B cell (primary cell): ENCODE measurements at places on chromosomes 1 and 21. TPM values are rescaled to one million over a fixed set of nuclear protein-coding genes. Genes with fewer than 3 reads are reported as not detected.

DNA sequence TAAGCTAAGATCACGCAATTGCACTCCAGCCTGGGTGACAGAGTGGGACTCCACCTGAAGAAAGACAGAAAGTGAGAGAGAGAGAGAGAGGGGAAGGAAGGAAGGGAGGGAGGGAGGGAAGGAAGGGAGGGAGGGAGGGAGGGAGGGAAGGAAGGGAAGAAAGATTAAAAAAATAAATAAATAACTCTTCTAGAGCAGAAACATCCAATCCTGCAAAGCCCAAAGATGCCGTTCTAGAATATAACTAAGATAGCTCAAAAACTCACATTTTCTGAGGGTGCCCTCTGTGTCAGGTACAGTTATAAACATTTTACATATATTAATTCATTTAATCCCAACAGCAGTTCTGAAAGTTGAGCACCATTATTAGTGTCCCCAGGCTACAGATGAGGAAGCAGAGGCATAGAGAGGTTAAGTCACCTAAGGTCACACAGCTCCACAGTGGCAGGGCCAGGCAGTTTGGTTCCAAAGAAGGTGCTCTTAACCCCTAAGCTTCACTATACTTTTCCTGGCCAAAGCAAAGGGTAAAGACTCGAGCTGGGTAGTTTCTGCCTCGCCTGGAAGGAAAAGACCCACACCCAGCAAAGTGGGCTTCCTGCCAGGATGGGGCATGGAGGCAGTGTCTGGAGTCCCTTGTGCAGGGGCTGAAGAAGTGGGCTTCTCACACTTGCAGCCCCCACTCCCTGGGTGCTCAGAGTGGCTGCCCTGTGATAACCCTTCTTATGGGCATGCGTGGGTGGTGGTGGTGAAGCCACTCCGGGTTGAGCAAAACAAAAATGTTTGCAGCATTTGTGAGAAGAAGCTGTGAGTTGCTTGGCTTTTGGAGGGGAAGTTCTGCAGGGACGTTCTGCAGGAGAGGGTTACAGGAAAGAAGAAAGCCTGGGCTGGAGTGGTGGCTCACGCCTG is 7.9 kb upstream of the PIK3CD start:
- DNase-seq: no peak

- no peak for DNase-seq
These were observed 21.8 kb downstream of the GBP2 start for GRCh38 chr1:89104147-89104546.

DNA sequence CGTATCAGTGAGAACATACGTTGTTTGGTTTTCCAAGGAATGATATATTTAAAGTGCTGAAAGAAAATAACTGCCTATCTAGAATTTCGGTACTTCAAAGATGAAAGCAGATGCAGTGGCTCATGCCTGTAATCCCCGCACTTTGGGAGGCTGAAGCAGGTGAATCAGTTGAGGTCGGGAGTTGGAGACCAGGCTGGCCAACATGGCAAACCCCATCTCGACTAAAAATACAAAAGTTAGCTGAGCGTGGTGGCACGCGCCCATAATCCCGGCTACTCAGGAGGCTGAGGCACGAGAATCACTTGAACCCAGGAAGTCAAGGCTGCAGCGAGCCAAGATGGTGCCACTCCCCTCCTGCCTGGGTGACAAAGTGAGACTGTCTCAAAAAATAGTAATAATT is 16.4 kb downstream of the CD244 start:
- DNase-seq: no peak

- DNase-seq: peak; percentile 17
These were observed 14.9 kb upstream of the CENPS start for GRCh38 chr1:10415211-10415930.

GRCh38 chr1:26019641-26020315 is 1.8 kb upstream of the EXTL1 start:
- DNase-seq: no peak

- DNase-seq: no peak
These were observed 71.7 kb upstream of the SIM2 start for GRCh38 chr21:36627242-36627641.

- no peak for DNase-seq
These were observed 1.5 kb downstream of the SIM2 start for GRCh38 chr21:36700295-36700970.

GRCh38 chr1:68049941-68050878 is at the start of gene DIRAS3:
TSS of gene DIRAS3 (minus strand) at chr1:68050627. CDS start at chr1:68047297, 3,330 bp downstream.
- DNase-seq: no peak

GRCh38 chr1:51331206-51332100 is 1.1 kb upstream of the TTC39A start:
- no peak for DNase-seq

GRCh38 chr1:186798960-186799688 is 29.6 kb upstream of the PLA2G4A start:
- DNase-seq: no peak

DNA sequence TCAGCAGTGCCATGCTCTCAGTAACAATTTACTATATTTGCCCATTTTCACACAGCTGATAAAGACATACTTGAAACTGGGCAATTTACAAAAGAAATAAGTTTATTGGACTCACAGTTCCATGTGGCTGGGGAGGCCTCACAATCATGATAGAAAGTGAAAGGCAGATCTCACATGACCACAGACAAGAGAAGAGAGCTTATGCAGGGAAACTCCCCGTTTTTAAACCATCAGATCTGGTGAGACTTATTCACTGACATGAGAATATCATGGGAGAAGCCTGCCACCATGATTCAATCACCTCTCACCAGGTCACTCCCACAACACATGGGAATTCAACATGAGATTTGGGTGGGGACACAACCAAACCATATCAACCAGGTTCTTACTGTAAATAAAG is 112.1 kb upstream of the C1orf87 start:
- no peak for DNase-seq

DNA sequence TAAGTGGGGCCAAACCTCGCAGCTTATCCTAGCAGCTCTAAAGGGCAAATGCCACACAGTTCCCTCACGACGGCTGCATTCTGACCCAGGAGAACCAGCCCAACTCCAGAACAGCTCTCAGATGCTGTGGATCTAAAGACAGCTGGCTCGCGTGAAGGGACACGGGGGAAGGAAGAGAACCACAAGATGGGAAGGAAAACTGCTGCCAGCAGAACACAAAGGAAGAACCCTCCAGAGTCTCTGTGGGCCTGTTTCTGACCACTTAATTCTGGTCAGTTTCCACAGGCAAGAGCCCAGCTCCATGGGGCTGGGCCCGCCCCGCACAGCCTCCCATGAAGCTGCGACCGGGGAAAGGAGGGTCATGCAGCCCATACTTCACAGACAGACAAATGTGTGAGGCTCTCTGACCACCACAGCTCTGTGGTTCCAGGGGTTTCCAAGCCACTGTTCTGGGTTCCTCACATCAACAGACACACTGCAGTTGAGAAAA is 61.1 kb downstream of the SLC45A1 start:
- DNase-seq: no peak

DNA sequence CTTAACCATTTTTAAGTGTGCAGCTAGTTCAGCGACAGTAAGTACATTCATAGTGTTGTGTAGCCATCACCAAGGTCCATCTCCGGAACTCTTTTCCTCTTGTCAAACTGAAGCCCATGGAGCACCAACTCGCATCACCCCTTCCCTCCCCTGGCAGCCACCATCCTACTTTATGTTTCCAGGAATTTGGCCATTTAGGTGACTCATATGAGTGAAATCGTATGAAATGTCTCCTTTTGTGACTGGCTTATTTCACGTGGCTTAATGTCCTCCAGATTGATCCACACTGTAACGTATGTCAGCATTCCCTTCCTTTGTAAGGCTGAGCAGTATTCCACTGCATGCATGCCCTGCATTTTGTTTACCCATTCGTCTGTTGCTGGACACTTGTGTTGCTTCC is 2.5 kb downstream of the COL6A2 start:
- no peak for DNase-seq

DNA sequence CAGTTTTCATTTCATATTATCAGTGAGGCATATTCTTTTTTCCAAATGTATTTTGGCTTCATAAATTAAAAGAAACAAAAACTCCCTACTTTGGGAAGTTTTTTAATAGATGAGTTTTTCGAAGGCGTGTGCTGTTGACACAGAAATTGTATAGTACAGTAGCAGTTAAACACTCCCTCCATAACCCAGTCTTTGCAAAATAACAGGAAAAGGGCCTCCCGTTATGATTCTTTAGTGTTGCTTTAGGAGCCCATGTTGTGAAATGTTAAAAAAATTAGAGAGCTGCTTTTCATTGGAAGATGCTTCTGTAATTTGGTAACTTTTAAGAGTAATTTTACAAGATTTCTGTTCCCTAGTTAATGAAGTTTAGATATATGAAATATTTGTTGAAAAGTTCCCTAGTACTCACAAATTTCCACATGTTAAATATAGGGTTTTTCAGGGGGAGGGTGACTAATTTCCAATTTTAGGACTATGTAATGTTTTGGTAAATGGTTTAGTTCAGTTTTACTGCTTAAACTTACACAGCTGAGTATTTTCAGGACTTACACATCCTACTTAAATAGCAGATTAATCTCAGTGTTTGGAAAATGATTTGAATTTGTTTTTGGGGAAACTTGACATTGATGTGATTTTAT is 2.0 kb downstream of the CAMSAP2 start:
- DNase-seq: no peak

GRCh38 chr21:9735421-9735961 is 785.9 kb upstream of the TPTE start:
- DNase-seq: no peak

DNA sequence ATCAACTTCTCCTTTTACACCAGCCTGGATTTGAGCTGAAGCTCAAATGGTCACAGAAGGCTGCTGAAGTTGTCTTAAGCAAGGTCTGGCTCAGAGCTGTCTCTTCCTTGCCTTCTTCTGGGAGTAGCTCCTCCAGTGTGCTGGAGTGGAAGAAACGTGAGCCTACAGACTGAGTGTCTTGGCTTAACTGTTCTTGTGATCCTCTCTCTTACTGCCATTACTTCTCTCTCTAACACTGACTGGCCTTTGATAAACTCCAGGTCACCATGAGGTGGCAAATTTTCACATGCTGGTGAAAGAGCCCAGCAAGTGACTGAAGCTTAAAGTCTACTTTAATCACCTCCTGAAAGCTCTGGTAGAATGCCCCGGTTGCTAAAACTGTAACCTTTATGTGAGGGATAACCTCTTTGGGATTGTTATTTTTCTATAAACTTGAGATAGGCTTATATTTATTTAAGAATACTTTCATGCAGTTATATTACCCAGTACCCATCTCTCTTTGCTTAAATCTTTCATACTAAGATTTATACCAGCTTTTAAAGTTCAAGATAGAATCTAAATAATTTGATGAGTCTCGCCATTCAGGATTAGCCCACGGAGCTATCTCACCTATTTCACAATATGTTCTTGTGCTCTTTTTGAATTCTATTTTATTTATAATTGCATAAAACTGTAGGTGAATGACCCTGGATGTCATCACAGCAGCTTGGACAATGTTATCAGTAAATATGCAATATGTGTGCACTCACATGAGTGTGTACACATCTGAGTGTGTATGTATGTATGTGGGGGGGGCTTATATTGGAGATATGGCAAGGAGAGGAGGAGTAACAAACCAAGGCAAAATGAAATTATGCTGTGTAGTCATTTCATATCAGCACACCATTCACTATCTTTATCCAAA is 924.0 kb downstream of the LTN1 start:
- DNase-seq: no peak

DNA sequence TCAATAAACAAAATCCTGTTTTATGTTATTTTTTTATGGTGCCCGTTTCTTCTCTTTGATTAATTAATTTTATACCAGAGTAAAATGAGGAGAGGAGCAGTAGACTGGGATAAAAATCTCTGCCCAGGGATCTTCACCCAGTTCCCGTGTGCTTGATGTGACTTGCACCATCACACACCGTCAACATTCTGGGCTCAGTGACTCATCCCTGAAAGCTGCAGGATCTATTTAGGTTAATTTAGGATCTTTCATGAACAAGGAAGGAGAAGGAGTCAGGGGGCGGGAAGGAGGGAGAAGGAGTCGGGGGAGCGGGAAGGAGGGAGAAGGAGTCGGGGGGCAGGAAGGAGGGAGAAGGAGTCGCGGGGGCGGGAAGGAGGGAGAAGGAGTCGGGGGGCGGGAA is 182.4 kb downstream of the SMYD3 start:
- no peak for DNase-seq

- no peak for DNase-seq
These were observed 117.5 kb downstream of the PRDM16 start for GRCh38 chr1:3186526-3186921.

GRCh38 chr1:174769961-174770549 is 229.7 kb upstream of the CACYBP start:
- peak; percentile 63 for DNase-seq

DNA sequence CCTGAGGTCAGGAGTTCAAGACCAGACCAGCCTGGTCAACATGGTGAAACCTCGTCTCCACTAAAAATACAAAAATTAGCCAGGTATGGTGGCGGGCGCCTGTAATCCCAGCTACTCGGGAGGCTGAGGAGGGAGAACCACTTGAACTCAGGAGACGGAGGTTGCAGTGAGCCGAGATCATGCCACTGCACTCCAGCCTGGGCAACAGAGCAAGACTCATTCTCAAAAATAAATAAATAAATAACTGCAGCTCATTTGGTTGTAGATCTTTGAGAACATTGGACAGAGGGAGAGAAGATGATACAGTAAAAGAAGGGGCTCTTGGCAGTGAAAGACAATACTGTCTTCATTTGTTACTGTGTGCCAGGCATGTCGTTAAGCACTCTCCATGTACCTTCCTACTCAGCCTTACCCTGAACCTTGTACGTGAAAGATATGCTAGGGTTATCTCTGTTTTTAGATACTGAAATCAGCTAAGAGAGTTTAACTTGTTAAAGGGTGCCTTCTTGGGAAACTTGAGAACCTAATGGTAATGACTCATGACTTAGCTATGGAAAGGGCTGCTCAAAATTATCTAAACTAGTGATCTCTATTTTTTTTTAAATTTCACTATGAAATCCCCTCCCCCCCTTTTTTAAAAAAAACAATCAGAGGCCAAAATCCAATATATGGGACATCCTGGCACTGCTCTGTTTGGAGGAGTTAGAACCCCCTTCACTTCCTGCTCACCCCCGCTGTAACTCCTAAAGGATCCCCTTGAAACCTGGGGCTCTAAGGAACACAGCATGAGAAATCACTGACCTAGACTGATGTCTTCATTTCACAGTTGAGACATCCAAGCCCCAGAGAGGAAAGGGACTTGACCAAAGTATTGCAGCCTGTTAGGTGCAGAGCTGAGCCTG is 6.8 kb upstream of the KPNA6 start:
- DNase-seq: no peak

DNA sequence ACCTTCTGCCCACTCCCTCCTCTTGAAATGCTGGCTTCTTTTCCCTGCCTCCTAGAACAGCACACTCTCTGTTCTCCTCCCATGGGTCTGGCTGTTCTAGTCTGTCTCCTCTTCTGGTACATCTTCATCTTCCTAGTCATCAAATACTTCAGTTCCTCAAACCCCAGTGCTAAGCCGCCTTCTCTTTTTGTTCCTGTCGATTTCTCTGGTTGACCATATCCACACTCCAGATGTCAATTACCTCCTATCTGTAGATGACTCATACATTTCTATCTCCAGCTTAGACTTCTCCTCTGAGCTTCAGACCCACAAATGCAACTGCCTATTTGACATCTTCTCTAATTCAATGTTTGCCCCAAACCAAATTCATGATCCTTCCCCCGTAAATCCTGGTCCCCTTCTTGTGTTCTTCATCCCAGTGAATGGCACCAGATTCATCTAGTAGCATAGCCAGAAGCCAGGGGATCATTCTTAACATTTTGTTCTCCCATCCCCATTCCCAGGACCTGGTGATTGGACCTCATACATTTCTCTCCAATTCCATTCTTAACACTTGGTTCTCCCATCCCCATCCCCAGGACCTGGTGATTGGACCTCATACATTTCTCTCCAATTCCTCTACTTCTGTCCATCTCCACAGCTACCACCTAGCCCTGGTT is 35.9 kb downstream of the USP24 start:
- no peak for DNase-seq

Gene GBP2
- polyA plus RNA-seq: 8.2 and 11.4 TPM in 2 replicates

Gene TFF1
- not detected in 2 replicates for polyA plus RNA-seq

Gene KRTAP10-2
- polyA plus RNA-seq: not detected in 2 replicates

Gene MIS18A
- 3.7 and 4.0 TPM in 2 replicates for polyA plus RNA-seq

Gene CD53
- 781 and 1,010 TPM in 2 replicates for polyA plus RNA-seq
